Anterior cingulate cortex (tissue), 58 donors: ENCODE measurements at places on chromosomes 4 and X.

DNA sequence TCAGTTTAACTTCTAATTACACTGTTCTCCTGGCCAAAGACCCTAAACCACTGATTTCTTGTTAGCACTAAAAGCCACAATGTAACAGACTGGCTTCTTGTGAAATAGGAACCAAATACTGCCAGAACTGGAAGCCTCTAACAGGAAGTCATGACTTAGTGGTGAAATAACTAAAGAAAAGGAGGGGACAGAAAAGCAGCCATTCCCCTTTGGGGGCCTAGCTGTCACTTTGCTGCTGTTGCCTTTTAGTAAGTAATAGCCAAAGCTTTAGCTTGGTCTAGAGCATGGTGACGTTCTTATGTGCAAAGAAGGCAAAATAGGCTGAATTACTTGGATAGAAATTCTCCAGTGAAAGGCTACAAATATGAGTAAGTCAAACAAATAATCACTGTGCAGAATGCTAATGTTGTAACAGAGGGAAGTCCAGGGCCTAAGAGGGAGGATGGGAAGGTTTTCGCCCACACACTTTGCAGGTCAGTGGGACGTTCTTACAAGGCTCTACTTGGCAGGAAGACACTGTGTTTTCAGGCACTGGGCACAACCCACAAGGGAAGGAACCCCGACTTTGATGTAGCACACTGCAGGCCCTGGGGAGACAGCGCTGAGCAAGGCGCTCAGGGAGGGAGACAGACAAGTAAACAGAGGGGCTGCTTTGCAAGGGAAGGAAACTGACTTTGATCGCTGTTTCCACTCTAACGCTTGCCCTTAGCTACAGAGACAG is 16.7 kb downstream of the GAB3 start:
- peak; percentile 40 for DNase-seq

DNA sequence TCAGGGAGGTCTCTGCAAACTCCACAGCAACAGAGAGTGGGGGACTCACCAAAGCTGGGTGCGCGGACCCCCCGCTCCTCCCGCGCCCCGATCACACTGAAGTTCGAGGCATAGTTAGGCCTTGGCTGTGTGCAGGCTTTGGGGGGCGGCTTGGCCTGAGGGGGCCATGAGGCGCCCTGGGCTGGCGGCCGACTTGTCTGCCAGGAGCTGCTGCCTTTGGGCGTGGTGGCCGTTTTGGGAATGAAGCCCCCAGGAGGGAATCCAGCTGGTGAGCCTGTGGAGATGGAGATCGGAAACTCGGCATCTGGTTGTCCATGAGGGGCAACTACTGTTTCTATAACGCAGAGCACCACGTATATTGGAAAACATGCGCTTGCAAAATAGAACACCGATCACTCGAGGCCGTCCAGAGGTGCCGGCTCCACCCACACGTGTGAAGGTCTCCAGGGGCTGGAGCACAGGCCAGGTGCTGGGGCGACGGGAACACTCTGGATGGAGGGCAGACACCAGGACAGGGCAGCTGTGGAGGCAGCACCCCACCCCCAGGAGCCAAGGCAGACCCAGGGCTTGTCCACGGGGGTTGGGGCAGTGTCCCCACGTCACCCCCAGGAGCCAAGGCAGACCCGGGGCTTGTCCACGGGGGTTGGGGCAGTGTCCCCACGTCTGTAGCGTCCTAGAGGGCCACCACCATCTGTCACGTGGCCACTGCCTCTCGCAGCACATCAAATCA is 25.9 kb upstream of the CPLX1 start:
- no peak for DNase-seq

DNA sequence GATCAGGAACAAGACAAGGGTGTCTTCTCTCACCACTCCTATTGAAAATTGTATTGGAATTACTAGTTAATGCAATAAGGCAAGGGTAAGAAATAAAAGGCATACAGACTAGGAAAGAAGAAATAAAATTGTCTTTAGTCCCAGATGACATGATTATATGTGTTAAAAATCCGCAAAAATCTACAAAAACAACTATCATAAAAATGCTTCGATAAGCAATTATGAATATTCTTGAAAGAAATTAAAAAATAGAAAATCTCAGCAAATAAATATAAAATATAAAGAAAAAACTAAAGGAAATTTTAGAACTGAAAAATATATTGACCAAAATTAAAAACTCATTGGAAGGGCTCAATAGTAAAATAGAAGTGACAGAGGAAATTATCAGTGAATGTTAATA is 243.3 kb downstream of the ZNF674 start:
- DNase-seq = no peak

- no peak for DNase-seq
Measured at GRCh38 chr4:122898370-122899150, 23.8 kb downstream of the NUDT6 start.

- DNase-seq = no peak
Measured at GRCh38 chr4:1043162-1043561, 31.7 kb downstream of the FGFRL1 start.

DNA sequence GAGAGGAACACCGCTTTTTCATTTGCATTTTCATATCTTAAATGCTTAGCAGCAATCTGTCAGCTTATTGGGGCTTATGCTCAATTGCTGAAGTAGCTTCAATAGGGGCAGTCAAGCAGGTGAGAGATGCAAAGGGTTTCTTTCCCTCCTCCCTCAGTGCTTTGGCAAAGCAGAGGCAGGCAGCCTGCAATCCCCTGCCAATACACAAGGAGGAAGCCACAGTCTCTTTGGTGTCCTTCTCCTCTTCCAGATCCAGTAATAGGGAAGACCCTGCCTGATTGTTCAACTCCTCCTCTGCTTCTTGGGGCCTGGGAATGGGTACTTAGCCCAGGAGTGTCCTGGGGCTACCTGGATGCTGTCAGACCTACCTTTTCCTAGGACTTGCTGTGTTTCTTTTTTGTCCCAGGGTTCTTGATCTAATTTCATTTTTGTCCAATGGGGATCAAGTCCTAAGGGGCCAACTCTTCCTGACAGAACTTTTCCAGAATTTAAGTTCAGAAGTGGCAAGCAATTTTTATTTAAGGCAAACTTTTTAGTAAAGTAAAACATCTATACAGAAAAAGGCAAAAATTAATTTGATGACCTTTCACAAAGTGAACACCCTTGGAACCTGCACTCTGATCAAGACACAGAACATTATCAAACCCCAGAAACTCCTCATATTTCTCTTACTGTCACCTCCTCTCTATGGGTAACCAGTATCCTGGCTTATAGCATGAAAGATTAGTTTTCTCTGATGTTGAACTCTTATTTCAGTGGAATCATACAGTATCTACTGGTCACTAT is 260.3 kb downstream of the PPP3CA start:
- no peak for DNase-seq

DNA sequence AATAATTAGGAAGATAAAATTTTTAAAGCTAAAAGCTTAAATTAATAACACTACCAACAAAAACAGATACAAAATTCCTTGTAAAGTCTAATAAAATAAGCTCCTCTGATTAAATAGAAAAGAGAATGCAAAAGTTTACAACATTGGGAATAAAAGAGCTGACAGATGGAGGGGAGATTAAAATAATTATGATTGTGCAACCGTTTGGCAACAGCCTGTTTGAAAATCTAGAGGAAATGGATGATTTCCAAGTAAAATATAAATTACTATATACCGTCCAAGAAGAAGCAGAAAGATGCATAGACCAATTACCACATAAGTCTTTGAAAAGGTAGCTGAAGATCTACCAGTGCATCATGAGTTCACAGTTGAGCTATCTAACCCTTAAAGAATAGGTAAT is 46.4 kb upstream of the VBP1 start:
- DNase-seq = no peak

GRCh38 chrX:50075630-50076339 is 125.0 kb downstream of the AKAP4 start:
- DNase-seq = no peak

DNA sequence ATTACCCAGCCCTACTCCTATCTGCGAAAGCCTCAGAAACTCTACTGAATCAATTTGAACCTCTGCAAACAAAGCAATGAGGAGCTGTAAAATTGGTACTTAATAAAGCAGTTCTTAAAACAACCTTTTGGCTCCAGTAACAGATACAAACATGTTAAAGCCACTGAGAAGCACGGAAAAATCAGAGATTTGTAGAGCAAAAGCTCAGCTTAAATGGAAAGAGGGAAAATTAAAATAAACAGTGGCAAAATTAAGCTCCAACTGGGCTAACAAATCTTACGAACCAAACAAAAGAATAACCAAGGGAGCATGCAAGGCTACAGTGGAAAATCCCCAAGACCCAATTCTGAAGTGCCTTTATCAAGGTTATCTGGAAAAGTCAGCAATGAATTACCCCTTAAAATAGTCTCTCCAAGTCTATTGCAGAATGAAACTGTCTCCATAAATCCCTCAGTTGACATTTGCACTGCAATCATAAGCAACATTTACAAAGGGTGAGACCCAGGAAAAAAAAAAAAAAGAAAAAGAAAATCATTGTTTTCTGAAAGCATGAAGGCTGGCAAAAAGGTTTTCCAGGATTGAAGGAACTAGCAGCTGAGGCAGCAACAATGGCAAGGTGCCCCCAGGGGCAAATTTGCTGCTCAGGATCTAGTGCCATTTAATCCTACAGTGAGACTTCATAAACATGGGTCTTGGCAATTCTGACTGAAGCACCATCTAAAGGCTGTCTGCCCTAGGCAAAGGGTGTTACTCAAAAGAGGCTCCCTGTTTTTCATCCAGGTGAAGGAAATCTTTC is 40.1 kb downstream of the USP46 start:
- no peak for DNase-seq

DNA sequence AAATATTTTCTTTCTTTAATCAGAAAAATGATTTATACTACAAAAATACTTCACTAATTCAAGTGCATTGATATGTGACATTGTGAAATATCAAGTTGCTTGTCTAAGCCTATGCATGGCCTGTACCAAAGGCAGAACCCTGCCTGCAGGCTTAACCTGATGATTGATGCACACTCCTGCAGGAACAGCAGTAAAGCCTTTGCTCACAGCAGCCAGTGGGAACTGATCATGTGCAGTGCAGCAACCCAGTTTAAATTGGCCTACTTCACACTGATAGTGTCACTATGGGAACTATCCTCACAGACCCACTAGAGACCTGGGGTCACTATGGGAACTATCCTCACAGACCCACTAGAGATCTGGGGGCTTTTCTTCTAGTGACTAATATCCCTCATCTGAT is 603.8 kb downstream of the RAPGEF2 start:
- DNase-seq = no peak

DNA sequence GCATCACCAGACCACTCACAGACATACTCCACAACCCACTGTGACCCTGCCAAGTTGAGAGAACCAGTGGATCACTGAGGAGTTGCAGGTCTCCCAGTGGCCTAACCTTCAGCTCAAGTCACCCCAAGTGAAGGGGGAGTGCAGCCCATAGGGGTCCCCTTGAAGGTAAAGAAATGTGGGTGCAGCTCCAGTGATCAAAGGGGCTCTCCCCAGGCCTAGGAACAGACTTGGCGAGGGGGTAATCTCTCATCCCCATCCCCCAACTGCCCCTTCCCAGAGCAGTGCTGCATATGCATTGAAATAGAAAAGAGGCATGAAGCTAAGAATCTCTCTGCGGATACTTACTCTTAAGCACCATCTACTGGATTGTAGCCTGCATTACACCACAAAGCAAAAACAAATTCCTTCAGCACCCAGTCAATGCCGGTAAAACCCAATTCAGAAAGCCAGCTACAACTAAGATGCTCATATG is 27.0 kb downstream of the MAGEE1 start:
- DNase-seq = no peak
